EH (cell line): ENCODE measurements at places on chromosomes 3 and 15.
A peak's percentile ranks its signal among the peaks of the same experiment; 100 is the strongest.

DNA sequence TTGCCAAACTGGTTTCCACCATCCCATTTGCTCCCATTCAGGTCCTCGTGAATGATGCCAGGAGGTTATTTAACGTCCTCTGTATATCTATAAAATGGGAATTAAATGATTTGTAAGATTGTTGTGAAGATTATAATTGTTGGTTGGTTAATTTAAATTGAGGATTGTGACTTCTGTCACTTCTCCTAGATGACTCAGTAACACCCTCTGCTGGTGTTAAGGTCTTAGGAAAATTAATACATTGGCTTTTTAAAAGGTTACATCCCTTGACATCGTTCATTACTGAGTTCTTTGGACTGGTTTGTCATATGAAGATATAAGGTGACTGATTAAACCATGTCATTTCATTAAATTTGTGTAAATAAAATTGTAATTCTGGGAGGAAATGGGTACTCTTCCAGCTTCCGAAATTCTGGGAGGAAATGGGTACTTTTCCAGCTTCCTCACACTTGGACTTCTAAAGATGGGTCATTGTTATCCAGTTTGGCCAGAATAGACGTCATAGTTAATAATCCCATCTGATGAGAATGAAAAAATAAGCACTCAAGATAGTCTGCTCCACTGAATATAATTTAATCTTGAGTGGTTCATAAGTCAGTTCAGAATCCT is 33.3 kb upstream of the PAQR5 start:
- DNase-seq: peak; percentile 50

DNA sequence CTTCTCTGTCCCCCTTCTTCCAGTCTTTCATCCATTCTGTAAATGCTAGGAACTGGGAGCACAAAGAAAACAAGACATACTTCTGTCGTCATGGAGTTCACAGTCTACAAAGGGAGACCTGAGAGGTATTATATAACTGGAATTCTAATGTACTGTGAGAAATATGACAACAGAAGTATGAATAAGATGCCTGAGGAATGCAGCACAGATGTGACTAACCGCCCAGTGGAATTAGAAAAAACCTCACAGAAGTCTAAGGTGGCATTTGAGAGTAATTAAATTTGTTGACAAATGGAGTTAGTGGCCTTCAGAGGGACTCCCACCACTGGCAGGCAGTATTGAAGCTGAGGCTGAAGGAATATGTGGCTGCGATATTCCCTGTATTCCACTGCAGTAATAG is 168.5 kb upstream of the FAM3D start:
- DNase-seq: peak; percentile 68

DNA sequence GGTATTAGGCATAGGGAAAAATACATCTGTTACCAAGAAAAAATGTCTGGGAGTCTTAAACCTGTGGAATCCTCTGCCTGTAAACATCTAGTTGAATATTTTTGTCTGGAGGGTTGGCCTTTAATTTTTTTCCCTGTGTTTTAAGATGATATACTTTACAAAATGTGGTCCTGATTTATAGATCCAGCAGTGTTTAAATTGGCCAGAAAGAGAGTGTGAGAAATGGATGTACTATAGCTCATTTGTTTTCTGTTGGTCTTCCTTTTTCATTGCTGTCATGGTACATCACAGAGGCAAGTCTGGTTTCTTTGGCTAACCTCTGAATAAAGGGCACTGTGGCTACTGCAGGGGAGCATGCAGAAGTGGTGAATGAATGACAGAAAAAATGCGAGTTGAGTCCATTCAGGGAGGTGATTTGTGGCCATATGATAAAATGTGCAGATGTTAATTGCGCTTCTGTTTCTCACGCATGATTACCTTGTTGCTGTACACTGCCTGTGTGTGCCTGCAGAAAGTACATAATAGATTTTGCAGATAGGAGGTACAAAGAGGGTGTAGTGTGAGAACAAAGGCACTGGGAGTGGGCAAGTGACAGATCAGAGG is 150.0 kb downstream of the NFKBIZ start:
- DNase-seq: peak; percentile 55

DNA sequence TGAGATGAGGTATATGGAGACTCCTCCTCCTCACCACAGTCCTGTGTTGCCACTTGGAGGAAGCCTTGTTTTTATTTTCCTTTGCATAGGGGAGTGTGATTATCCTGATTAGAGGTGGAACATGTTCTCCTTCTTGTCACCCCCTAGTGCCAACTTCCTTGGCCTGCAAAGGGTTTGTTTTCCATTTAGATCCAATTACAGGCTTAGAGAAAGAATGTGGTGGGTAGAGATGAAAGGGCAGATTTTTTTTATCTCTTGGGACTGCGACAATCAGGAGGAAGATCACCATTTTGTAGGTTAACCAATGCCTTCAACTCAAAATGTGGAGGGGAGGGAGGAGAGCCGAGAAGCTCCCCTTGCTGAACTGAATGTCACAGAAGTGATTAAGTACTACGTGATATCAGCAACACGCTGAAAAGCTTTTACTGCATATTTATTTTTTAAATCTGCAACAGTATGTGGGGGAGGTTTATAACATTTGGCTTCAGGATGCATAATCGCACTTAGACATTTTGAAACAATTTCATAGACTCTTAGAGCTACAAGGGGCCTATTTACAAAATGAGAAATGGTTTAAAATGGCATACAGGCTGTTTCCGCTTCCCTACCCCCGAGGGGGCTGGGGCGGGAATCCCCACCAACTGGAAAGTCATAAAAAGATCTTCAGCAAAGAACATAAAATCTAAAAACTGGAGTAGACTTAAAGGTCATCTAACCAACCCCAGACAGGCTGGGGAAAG is 2.4 kb downstream of the LMCD1 start:
- DNase-seq: peak; percentile 46

- peak; percentile 97 for DNase-seq
Observed at GRCh38 chr15:65792138-65792987, at the start of gene DENND4A. DENND4A (minus strand) TSS chr15:65792293; CDS start chr15:65756450, 35,843 bp downstream.

GRCh38 chr15:100902436-100903167 is 16.6 kb upstream of the LRRK1 start:
- DNase-seq: peak; percentile 84

GRCh38 chr3:9019259-9019961 is 56.1 kb upstream of the RAD18 start:
- no peak for DNase-seq

- peak; percentile 26 for DNase-seq
Observed at GRCh38 chr3:120348065-120348990, 826 bp downstream of the LRRC58 start.

DNA sequence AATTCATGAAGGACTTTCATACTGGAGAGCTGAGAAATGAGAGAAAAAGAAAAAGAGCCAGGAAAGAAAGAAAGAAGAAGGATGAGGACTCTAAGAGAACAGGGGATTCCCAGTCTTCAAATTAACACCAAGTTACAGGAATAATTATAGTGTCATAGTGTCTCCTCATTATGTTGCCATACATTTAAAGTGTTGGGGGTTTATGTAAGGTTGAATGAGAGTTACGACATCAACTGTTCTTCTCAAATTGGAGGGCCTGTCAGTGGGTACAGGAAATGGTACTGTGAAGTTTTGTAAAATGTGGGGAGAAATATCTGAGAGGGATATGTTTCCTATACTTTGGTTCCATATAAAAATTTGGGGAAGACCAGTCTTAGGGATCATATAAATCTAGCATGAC is 12.3 kb upstream of the CD200 start:
- no peak for DNase-seq

- DNase-seq: no peak
Observed at GRCh38 chr15:79051941-79052731, 38.4 kb downstream of the RASGRF1 start.

- DNase-seq: no peak
Observed at GRCh38 chr3:140006331-140006730, 71.3 kb downstream of the CLSTN2 start.

GRCh38 chr3:130963444-130963843 is 63.2 kb downstream of the ASTE1 start:
- no peak for DNase-seq

GRCh38 chr3:104102386-104102785 is 1264.3 kb upstream of the ALCAM start:
- DNase-seq: peak; percentile 29

DNA sequence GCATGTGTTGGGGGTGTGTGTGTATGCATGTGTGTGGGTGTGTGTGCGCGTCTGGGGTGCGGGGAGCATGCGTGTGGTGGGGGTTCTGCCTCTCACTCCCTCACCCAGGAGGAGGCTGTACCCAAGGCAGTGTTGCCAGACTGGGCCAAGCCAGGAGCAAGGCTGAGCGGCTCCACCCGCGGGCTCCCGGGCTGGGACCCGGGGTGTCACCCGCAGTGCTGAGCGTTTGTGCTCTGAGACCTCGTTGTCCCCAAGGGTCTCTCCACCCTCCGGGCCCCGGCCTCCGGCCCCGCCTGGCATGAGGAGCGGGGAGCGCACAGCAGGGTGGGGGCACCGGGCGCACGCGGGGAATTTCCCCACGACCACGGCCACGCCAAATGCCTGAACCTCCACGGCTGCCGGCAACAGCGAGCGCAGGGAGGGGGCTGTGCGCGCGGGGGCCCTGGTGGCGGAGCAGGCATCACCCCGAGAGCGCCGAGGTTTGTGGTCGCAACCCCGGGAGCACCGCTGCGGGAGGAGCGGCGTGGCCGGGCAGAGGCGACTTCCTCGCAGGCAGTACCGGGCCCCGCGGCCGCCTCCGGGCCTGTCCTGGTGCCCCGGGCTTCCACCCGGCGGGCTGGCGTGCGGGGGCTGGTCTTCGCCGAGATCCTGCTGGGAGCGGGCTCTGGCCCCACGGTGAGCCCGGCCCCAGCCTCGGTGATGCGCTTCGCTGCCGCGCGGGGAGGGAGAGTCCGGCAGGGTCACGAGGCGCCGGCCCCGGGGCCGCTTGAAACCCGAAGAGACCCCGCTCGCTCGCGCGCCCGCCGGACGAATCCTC is 7.4 kb upstream of the OCA2 start:
- peak; percentile 23 for DNase-seq

GRCh38 chr15:101537483-101538080 is 48.1 kb upstream of the PCSK6 start:
- DNase-seq: peak; percentile 24

DNA sequence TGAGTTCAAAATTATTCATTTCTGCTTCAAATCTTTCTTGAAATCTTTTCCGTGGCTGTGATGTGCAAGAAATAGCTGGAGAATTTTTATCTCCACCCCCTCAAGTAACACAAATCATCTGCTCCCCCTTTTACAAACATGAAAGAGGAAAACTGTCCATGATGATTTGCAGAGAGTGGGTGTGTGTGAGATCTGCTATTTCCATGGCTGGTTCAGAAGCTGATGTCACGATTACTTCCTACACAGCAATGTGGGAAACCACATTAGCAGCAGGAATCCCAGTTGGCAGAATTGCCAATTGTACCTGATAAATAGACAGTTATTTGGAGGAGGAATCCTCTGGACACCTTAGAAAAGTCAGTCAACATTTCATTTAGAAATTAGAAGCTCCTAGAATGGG is 75.2 kb upstream of the GRM7 start:
- DNase-seq: no peak

DNA sequence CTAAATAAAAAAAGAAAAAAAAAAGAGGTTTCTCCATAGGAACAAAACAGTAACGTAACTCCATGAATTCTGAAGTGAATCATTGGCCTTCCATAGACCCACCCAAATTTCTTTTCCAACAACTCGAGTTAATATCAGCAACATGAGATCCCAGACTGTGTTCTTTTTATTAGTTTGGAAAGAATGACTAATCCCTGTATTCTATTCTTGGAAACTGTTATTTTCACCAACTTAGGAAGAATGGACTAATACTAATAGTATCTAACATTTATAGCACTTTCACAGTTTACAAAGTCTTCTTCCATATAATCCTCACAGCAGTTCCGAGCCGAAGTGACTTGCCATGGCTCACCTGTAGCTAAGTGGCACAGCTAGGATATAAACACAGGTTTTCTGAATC is 72.7 kb upstream of the SLC4A7 start:
- peak; percentile 92 for DNase-seq

- peak; percentile 29 for DNase-seq
Observed at GRCh38 chr3:156543043-156543555, 11.8 kb downstream of the SSR3 start.

DNA sequence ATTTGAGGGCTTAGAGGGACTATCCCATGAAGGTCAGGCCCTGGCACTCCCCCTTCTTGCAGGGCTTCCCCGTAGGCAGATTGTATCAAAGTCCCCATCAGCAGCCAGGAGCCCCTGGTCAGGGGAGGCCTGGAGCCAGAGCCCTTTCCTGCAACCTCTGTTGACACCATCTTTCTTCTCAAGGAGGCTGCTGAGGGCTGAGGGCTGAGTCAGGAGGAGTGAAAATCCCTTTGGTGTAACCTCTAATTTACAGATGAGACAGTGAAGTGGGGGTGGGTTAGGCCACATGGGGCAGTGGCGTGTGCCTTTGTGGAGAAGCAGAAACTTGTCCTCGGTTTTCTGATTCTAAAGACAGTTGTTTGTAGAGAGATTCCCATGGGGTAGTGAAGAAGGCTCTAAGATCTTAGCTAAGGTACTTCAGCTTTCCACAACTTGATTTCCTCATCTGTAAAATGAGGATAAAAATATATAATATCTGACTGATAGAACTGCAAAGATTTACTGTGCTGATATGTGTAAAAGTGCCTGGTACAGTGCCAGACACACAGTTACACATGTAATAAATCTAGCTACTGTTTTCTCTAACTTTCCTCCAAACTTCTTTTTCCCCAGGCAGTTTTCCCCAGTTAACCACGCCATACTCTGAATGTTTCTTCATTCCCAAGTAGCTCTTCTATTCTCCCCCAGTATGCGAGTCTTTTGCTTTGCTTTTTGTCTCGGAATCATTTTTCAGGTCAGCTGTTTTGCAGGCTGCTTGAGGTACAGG is 249.4 kb upstream of the TPM1 start:
- peak; percentile 56 for DNase-seq

DNA sequence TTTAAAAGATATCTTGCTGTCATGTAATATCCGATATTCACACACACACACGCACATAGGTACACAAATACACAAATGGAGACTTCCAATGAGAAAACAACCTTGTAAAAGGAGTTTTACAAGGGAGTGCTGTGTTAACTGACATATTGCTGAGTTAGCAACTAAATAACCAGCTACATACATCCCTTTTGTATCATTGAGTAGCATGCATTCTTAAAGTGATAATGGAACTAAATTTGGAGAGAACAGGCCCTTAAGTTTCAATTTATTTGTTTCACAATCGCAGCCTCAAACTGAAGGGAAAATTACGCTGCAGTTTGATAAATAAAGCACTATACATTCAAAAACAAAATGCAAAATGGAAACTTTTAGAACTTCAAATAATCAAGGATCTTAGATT is 1046.0 kb upstream of the NR2F2 start:
- DNase-seq: no peak

- DNase-seq: no peak
Observed at GRCh38 chr15:60416484-60416883, 18.7 kb upstream of the ANXA2 start.

DNA sequence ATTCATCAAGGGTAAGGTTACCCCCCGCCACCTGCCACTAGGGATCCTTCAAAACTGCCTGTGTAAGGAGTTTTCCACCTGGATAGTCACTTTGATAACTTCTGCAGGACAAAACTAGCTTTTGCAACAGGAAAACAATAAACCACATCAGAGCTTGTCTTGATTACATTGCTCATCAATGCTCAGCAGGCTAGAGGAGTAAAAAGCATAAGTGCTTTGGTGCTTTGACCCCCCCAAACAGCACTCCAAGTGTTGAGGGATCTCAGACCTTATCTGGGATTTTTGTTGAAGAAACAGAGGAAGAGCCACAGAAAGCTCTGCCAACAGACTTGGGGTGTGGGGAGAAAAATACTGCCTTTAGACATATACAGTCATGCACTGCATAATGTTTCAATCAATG is 10.8 kb upstream of the PHLDB2 start:
- no peak for DNase-seq
